Stimulated activated naive CD8-positive, alpha-beta T cell treated with anti-CD3 and anti-CD28 coated beads, Interleukin-15, Interleukin-2, amounts not matched to agents 100 U/mL and 50 U/mL, for 24 hours (primary cell): ENCODE measurements at places on chromosomes 3 and 15.
A peak's percentile ranks its signal among the peaks of the same experiment; 100 is the strongest.

- DNase-seq: no peak
Observed at GRCh38 chr3:143135150-143135549, 15.6 kb downstream of the CHST2 start.

- no peak for DNase-seq
Observed at GRCh38 chr3:185519021-185519420, 20.2 kb upstream of the TMEM41A start.

DNA sequence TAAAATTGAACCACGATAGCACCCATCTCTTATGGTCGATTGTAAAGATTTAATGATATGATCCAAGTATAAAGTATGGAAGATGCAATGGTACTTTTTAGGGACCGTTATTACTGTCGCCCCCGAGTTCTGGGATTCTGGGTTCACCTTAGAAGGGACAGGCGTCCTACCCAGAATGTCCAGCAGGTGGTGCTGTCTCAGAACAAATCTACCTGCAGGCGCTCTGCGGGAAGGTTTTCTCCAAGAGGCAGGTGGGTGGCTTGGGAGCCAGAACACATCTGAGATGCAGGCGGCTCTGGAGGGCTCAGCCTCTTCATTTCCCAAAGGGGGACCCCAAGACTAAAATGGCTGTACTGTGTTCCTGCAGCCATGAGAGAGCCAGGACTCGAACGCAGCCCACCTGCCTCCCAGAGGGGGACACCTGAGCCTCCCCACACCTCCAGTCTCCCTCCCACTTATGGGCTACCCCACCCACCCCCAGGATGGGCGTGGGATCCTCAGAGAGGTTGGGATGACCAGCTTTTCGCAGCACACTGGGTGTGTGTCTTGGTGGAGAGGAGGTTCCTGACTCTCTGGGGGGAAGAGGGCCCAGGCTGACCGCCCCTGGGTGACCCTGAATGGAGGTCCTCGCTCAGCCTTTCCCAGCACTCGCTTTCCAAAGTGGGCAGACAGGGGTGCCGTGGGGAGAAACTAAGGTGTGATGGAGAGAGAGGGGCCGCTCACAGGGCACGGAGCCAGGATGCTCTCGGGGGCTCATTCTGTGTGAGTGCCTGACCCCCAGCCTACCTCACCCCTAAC, 28.1 kb upstream of the CORO2B start:
- DNase-seq: peak; percentile 84

DNA sequence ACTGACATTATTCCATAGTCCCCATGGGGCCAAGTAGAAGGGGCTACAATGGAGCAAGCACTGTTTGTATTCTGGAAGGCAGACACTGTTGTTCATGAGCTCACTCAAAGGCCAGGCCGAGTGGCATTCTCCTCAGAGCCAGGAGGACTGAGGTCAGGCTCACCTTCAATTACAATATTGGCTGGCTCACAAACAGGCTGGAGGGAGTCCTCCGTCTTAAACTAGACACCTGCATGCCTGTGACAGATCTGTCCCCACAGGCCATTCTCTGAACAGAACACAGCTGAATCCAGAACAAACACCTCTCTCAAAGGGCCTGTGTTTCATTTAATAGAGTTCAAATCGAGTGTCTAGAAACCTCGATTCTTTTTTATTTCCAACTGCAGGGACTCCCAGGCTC, 347.4 kb upstream of the PPP2R3A start:
- DNase-seq: no peak

- no peak for DNase-seq
Observed at GRCh38 chr3:69092030-69092516, 7.3 kb downstream of the ARL6IP5 start.
